Fibroblast of skin of right quadriceps (primary cell): ENCODE measurements at places on chromosomes 11 and 22.

DNA sequence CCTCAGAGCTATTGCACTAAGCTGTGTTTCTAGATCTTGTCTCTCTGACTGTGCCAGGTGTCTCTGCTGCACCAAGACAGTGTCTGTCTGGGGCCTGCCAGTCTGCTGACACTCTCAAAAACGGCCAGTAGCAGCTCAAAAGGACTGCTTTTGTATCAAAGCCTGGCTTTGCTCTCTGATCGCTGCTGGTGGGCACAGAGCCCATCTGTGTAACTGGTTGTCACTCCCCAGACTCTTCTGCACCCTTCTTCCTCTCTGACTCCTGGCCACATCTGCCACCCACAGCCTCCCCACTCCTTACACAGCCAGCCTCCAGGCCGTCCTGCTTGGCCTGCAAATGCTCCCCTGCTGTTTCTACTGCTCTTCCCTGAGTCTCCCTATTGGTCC is 26.5 kb downstream of the MED15 start:
- no peak for DNase-seq

DNA sequence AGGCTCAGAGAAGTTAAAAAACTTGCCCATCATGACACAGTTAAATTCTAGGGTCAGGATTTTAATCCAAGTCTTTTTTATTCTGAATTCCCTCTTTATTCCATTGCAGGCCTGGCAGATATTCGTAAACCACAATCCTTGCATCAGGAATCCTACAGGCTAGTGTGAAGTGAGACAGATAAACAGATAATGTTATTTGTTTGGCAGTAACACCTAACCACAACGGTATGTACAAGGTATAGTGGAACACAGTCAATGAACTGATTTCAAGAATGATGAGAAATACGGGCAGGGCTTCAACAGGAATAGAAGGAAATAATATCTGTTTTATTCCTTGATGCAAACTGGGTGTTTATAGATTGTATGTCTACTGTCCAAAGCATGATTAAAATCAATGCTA is 32.0 kb upstream of the NARS2 start:
- DNase-seq: no peak

DNA sequence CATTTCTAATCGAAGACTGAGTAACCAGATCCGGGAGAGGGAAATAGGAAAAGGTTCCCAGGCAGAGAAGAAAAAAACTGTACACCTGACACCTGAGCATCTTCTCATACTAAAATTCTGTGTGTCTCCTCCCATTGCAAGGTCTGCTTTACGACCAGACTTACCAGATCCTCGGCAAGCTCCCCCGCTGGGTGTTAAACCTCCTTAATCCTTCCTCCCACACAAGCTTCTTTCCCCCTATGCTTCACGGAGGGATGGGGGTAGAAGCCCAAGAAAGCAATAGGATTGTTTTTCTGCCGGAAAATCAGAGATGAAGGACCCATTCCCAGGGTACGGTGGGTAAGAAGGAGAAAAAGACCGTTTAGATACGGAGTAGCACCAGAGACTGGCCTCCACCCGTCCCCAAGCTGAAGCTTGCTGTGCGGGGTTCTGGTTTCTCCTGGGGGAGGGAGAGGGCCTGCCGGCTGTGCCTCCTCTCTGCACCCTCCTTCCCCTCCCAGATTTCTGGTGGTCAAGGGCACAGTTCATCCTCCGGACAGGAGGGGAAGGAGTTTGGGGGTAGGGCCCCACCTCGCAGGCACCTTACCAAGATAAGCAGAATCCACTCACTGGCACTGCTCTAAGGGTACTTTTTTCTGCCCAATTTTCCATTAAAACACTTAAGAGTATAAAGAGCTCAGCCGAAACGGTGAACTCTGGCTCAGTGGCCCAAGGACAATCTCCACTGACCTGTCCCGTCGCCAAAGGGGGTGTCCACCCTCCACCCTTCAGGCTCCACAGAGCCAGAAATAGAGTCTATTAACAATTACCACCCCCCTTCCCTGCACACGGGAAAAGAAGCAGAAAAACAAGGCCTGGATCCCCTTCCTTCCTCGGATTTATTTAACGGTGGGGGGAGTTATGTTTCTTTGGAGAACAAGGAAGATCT is 1.2 kb downstream of the TOB2 start:
- peak; percentile 17 for DNase-seq

GRCh38 chr11:44731685-44732430 is 5.1 kb downstream of the TSPAN18 start:
- peak; percentile 91 for DNase-seq

GRCh38 chr22:37703906-37704305 is 7.1 kb downstream of the TRIOBP start:
- DNase-seq: no peak

GRCh38 chr11:34050581-34051348 is 766 bp upstream of the CAPRIN1 start:
- DNase-seq: peak; percentile 73

DNA sequence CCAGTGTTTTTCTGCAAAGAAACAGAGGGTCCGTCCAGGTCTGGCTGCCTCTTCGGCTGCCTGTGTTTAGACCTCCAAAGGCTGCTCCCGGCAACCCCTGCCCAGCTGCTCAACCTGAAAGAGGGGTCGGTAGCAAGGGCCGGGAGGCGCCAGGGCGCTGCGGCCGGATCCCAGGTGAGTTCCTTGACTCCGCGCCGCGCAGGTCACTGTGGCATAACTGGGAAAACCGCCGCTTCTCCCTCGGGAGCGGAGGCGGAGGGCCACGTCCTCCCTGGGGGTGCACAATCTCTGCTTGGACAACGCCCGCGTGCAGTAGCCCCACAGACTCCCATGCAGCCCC is 1.0 kb upstream of the BRSK2 start:
- DNase-seq: peak; percentile 5

GRCh38 chr22:43289531-43289963 is 53.6 kb downstream of the SCUBE1 start:
- no peak for DNase-seq

DNA sequence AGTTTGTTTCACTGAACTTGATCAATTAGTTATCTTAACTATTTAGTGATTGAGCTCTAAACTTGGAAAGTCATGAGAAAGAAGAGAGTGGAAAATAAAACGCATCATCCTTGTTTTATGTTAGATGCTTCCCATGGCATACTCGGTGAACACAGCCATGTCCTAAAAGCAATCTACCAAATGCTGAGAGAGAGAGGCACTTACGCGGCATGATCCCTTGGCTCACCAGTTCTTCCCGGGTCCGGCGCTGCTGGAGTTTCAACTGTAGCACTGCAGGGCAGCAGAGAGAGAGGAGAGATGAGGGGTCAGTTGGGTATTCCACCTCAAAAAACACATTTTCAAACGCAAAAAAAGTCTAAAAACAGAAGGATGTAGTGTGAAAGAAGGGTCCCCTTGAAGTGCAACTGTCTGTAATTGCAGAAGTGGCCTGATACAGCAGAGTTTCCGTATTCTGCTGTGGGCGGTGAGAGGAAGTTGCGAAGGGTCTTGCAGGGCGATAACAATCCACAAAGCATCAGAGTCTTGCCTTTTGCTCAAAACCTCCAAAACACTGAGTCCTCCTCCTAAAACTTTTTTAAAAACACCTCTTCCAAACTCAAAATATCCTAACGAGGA is 92.7 kb downstream of the SGSM3 start:
- DNase-seq: no peak

- DNase-seq: no peak
Observed at GRCh38 chr11:116833816-116834534, 3.4 kb downstream of the APOA1 start.

DNA sequence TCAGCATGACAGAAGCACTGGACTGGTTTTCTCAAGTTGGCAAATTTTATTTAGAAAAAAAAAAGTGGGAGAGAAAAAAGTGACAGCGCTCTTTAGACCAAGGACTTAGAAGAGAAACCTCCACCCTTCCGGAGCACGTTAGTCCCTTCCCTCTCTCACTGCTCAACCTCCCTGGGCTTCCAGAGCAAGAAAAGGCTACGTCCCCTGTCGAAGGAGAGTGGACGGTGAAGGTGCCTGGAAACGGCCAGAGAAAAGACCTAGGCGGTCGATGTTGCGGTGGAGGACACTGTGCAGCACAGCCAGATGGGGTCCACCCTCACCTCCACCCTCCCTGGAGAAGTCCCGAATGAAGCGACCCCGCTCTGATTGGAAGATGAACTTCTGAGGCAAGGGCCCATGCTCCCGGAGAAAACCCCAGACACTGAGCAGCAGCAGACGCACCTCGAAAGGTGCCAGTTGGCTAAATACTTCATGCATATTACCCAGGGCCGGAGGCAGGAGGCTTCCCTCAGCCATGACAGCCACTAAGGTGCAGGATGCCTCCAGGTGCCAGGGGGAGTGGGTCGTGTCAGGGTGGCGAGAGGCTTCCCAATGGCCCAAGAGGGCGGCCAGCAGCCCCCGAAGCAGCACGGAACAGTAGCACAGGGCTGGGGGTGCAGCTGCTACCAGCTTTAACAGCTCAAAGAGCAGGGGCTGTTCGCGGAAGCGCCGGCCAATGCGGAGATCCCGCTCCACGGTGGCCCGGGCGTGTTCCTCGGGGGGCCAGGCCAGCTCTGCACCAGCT is 604 bp upstream of the GANAB start:
- DNase-seq: no peak
